ENCODE measurements at places on chromosomes 2 and 18. TPM values are rescaled to one million over a fixed set of nuclear protein-coding genes. Genes with fewer than 3 reads are reported as not detected.

Gene CPO
- not detected for total RNA-seq

Gene TRABD2A
- 0.24 TPM for total RNA-seq

Gene SFT2D3
- total RNA-seq: 3.6 TPM

Gene EMILIN2
- total RNA-seq: 1.4 TPM

Gene TPO
- total RNA-seq: 1.2 TPM

Gene SMAD7
- 3.7 TPM for total RNA-seq

Gene ZAP70
- 0.76 TPM for total RNA-seq

Gene B3GNT2
- 20.2 TPM for total RNA-seq

Gene TXNDC2
- total RNA-seq: not detected

Gene UGT1A4
- total RNA-seq: 0.80 TPM

Gene ABCG5
- total RNA-seq: not detected

Gene RAX
- not detected for total RNA-seq

Gene EVX2
- total RNA-seq: not detected

Gene HOXD13
- total RNA-seq: not detected

Gene LHCGR
- not detected for total RNA-seq

Gene RNF138
- 19.5 TPM for total RNA-seq

Data from esophagus mucosa (tissue), 1 donor.